Fibroblast of gingiva (primary cell): ENCODE measurements at places on chromosomes 1 and 21.

GRCh38 chr21:45521241-45521640 is 21.0 kb downstream of the SLC19A1 start:
- no peak for DNase-seq

DNA sequence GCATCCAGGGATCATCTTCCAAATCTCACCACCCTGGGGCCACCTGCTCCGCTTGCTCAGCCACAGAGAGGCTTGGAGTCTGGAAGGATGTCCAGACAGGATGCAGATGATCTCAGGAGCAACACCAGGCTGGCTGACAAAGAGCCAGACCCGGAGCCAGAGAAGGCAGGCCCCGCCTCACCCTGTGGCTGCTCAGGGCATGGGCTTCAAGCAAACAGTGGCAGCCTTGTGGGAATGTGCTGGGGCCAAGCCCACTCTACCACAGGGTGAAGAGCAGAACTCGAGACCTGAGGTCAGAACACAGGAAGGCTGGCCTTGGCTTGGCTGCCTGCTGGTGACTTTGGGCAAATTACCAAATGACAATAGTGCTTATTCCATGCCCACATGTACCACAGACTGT is 45.5 kb downstream of the MRPL37 start:
- DNase-seq = no peak

DNA sequence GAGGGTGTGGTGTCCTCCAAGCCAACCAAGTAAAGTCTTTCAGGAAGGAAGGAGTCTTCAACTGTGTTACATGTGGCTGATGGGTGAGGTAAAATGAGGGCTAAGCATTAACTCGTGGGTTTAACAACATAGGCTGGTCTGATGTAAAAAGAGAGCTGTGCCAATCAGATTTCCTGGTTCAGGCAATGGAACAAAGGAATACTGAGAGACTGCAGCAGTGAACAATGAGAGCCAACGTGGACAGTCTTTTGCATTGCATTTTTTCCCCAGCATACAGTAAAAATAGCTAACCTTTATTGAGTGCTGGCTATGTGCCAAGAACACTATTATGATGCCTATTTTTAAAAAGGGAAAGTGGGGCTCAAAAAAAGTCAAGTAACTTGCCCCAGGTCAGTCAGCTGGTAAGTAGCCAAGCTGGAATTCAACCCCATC is 31.1 kb downstream of the DLGAP3 start:
- DNase-seq = no peak

- no peak for DNase-seq
These were observed 40.4 kb upstream of the NTNG1 start for GRCh38 chr1:107100331-107100984.

- no peak for DNase-seq
These were observed 16.3 kb downstream of the ABCD3 start for GRCh38 chr1:94434365-94435045.

GRCh38 chr1:228988664-228989063 is 253.4 kb downstream of the RHOU start:
- no peak for DNase-seq

GRCh38 chr1:19309123-19309813 is 2.7 kb downstream of the AKR7A2 start:
- DNase-seq = peak; percentile 76

GRCh38 chr1:11704194-11704529 is 12.7 kb downstream of the DRAXIN start:
- DNase-seq = no peak

DNA sequence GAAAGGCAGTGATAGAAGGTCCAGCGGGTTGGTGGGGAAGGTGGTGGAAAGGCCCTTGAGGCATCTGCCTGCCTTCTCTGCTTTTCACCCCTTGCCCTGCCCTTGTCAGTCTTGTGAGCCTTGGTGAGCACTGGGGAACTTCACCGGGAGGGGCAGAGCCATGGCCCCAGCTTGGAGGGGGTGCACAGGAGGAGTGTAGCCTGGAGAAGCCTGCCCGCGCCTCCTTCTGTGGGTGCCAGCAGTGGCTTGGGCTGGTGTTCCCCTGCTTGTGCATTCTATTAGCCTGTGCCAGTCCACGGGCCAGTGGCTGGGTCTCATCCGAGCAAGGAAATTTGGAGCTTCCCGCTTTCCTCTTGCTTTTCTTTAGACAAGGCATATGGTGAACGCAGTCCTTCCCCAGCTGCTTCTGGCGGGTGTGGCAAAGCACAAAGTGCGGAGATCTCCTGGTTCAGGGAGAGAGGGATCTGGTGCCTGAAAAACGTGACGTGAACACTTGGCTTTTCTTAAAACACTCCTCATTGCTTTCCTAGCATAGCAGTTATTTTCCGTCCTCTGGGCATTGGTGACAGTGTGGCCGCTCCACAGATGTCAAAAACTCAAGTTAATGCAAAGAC is 10.6 kb upstream of the B3GALT5 start:
- no peak for DNase-seq

DNA sequence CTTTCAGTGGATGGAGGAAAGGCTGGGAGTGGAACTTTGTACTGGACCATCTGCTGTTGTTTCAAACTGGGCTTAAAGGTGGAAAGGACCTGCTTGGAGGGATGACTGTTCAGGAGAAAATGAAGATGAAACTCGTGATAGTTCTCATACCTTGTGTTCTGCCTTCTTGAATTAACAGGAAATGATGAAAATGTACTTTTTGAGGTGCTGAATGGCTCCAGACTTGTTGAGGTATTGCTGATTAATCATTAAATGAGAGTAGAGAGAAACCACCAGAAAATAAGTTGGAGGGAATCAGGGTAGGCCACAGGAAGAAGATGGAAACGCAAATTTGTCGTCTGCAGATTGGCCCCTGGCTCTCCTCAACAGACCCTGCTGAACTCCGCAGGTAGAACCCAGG is 26.2 kb upstream of the ZNF436 start:
- no peak for DNase-seq

DNA sequence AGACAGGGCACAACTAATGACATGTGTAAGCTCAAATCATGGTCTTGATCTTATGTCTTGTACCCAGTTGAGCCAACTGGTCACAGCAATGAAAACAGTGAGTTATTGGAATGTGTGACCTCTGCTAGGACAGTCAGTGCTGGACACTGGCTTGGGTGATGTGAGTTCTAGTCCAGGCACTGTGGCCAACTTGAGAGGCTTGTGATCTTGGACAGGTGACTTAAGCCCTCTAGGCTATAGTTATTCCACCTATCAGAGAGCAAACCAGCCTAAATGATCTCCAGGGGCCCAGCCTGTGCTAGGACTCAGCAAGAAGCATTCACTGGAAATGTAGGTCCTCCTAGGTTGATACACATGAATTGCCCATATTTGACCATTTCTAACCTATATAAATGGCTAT is 1.1 kb downstream of the KCNE2 start:
- DNase-seq = no peak

GRCh38 chr1:167713330-167714081 is 8.3 kb upstream of the MPZL1 start:
- no peak for DNase-seq

DNA sequence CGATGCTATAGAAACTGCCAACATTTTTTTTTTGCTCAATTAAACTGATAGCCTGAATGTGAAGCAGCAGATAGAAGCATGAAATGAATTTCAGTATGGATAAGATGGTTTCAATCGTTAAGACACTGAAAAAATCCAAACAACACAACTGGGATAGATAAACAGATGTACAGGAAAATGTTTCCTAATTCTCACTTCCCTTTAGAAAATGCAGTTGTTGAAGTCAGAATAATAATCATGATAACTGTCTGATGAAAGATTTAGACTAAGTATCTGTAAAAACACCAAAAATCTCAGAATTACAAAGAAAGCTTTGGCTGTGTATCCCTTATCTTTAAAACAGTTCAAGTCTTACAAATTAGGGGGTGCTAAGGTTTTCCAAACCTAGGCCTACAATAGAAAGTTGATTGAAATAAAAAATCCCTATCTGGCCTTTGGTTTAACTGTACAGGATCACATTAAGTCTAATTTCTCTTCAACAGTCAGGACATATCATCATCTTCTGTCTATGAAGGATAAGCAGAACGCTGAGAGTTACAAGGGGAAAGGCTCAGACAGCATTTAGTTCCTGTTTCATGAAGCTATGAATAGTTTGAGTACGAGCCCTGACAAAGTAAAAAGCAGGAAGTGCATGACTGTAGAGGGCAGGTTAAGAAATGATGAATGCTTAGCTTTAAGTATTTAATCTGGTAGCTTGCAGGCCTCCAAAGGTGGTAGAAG is 203.2 kb downstream of the APP start:
- no peak for DNase-seq

DNA sequence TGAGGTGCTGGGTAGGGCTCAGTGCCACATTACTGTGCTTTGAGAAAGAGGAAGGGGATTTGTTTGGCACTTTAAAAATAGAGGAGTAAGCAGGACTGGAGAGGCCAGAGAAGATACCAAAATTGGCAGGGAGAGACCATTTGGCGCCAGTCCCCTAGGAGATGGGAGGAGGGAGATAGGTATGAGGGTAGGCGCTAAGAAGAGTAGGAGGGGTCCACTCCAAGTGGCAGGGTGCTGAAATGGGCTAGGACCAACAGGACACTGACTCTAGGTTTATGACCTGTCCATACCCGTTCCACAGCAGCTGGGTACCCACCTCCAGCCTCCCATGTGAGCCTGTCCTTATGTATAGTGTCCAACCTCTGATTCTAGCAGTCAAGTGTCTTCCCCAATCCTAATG is 1.0 kb upstream of the CRTC2 start:
- no peak for DNase-seq

DNA sequence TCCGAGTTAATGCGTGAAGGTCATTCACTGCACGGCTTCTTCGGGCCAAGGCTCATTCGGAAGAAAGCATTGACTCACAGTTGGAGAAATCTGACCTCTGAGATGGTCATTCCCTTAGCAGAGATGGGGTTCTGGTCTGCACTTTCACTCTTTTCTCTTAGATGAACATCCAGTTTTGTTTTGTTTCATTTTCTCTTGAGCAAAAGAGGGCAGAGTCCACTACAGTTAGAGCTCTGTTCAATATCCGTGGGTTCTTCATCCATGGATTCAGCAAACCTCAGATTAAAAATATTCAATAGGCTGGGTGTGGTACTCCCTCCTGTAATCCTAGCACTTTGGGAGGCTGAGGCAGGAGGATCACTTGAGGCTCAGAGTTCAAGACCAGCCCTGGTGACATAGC is 57.4 kb upstream of the SIPA1L2 start:
- DNase-seq = no peak

GRCh38 chr1:156864796-156865195 is 4.1 kb downstream of the NTRK1 start:
- no peak for DNase-seq

DNA sequence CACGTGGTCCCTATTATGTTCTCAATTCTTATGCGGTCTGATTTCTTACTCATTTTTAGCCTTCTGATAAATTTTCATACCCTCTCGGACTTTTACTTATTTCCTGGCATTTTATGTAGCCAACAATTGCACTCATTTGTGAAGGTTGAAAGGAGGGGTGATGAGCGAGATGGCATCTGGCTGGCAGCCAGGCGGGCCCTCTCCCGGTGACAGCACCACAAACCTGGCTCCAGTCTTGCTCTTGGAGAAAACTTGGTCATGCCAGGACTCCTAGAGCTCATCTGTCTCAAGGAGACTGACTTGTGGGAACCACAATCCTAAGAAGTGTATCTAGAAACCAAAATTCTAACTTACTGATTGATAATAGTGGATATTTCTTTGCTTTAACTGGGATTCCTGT is 14.6 kb upstream of the AHCTF1 start:
- DNase-seq = no peak

DNA sequence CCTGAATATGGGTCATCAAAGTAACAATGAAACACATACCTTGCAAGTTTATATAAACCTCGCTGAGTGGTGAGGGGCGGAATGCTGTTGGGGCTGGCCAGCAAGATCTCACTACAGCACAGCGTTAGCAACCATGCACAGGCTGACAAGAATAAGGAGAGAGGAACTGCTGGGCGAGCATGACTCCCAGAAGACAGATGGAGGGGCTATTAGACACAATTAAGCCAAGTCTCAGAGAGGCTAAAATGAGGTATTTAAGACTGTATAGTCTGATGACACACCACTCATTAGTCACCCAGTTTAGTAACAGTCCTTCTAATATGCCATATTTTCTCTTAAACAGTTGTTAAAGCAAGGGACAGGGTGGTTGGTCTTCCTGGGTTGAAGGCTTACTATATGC is 340.2 kb upstream of the NR5A2 start:
- no peak for DNase-seq

- DNase-seq = no peak
These were observed 224.3 kb upstream of the FGGY start for GRCh38 chr1:59072583-59072947.

DNA sequence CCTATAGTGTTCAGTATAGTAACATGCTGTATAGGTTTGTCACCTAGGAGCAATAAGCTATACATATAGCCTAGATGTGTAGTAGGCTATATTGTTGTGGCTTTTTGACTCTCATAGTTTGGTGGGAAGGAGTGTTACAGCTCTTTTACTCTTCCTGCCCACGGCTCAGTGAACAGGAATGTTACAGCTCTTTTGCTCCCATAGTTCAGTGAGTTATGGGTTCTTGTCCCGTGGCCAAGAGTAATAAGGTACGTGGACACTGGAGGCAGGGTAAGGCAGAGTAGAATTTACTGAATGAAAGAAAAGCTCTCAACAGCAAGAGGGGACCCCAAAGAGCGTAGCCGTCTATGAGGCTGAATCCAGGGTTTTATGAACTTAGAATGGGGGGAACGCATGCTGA is 734.3 kb downstream of the ADGRL2 start:
- no peak for DNase-seq

DNA sequence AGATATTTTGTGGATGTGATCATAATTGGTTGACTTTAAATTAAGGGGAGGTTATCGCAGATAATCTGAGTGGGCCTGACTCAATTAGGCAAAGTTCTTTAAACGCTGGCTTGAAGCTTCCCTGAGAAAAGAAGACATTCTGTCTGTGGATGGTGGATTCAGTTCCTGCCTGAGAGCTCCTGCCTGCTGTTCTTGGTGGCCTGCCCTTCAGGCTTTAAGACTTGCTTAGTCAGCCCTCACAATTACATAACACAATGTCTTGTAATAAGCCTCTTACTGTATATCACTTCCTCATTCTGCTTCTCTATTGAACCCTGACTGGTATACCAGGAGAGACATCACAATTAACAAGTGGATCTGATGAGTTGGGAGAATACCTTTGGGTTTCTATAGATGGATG is 50.2 kb downstream of the KCNJ6 start:
- DNase-seq = no peak

DNA sequence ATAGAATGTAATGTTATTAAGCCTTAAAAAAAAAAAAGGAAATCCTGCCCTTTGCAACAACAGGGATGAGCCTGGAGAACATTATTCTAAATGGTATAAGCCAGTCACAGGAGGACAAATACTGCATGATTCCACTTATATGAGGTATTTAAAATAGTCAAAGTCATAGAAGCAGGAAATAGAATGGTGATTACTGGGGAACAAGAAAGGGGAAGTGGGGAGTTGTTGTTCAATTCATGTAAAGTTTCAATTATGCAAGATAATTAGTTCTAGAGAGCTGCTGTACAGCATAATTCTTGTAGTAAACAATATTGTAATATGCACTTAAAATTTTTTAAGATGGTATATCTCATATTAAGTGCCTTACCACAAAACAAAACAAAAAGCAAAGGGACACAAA is 13.2 kb downstream of the FCER1A start:
- no peak for DNase-seq

- DNase-seq = no peak
These were observed 717.4 kb upstream of the ZP4 start for GRCh38 chr1:238608144-238608543.
